ENCODE measurements at places on chromosomes 2 and 18.

DNA sequence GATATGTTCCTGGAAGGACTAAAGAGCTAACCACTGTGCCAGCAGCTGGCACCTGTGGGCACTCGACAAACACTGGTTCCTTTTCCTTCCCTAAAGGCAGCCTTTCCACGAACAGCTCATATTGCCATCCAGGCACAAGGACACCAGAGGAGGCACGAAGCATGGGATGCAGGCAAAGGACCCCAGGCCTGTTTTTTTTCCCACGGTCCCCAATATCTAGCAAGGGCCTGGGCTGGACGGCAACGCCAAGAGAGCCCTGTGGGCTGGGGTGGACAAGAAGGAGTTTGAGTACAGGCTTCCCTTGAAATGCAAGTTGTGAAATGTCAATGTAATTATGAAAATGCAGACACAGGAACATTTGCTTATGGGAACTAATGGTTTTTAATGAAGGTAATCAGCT, 135.9 kb downstream of the CYP26B1 start:
- DNase-seq: no peak

DNA sequence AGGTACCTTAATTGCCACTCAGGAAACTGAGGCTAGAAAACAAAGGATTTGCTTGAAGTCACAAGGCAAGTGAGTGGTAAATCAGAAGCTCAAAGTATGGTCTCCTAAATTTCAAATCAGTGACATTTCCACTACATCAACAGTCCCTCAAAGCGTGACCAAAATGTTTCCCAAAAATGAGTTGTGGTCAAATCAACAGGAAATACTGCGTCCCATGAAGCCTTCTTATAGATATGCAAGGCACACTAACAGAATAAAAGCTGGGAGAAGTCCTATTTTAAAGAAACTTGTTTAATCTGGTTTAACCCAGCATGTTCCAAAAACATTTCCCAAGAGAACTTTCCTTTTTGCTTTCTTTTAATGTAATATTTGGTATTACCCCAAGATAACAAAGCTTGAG, 249.4 kb downstream of the EXOC6B start:
- no peak for DNase-seq

- DNase-seq: no peak
Measured at GRCh38 chr2:11329776-11330175, 14.7 kb downstream of the ROCK2 start.

GRCh38 chr2:240596491-240596931, 10.0 kb downstream of the CAPN10 start:
- no peak for DNase-seq

GRCh38 chr18:48575658-48576456, 37.0 kb downstream of the CTIF start:
- no peak for DNase-seq

- no peak for DNase-seq
Measured at GRCh38 chr2:130877258-130877657, 40.5 kb downstream of the ARHGEF4 start.

GRCh38 chr2:200272320-200272719, 34.2 kb upstream of the SPATS2L start:
- DNase-seq: no peak

DNA sequence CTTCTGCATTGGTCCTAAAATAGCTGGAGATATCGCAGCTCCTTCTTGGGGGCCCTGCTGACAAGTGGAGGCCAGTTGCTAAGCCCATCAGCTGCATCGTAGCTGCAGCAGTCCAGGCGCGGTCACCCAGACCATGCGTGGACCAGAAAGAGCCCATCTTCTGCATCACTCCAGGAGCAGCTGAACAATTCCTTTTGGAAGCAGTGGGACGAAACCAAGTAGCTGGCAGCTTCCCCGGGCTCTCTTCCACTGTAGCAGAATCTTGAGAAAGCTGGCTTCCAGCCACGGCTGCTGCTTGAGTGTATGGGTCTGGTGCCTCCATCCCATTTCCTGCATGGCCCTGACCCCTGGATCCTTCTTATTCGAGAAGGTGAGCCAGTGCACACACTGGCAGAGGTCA, 22.2 kb upstream of the CAB39 start:
- no peak for DNase-seq

DNA sequence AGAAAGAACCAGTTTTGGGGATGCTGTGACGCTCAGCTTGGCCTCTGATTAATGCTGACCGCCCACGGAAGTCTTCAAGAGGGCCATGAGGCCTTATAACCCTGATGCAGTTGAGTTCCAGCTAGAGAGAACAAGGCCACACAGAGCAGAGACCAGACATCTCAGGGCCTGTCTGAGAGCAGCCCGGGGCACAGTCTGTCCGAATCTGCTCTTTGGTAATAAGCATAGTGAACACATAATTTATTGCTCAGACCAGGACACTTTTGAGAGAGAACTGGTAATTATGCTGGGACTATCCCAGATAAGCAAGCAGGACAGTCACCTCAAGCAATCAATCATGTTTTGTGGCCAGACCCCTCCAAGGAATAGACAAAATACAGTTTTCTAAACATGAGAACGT, 68.5 kb downstream of the STPG4 start:
- DNase-seq: no peak

DNA sequence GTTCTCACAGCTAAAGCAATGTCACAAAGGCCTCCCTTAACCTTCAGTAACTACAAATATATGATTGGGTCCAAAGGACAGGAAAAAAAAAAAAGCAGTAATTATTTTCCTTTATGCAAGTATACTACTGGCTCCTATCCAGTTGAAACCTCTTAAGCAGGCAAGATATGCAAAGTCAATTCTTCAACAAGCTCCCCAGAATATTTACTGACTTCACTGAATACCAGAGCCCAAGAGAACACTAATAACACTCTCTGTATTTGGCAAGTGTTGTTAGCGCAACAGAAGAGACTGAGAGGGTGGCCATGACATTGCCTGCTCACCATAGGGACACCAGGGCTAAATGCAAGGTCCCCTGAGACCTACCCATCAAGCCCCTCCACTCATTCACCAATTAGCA, 74.5 kb downstream of the AP1S3 start:
- no peak for DNase-seq

DNA sequence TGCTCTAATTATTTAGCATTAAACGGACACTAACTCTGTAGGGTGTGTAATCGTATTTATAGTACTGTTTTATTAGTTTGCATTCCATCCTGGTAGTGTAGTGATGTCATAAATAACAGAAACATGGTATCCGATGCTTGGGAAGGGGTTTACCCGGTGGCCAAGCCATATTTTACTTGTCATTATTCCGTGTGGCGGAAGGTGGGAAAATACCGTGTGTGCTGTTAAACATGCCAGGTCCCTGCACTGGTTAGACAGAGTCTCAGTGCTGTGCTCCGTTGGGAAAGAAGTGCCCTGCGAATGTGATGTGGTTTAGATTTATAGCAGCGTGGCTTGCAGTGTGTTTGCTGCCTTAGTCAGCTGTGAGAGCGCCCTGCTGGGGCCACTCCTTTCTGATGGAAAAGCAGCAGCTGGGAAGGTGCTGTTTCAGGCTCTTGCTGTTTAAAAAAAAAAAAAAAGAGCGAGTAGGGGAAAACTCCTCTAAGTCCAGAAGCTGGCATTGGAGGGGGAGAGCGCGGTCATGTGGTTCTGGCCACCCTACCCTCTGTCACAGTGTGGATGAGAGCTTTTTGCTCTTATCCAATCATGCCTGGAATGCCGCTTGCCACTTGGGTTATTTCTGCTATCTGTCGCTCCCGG, 211.0 kb downstream of the NEDD4L start:
- DNase-seq: no peak

DNA sequence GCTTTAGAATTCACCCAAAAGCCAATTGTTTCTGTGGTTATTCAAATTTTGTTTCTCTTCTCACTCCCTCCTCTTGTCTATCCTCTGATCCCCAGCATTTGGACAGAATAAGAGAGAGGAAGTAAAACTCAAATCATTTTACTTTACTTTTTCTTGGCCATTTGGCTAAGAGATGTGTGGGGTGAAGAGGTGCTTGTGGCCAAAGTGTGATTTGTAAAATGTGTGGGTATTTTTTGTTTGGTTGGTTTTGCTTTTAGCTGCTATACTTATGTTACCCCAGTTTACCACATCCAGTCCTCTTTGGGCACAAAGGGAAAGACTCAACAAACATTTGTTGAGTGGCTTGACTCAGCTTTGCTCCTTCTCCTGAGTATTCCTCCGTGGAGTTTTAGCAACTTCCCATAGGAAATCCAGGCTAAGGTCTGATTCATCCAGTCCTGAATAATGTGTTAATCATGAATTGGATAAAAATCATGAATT, 109.1 kb upstream of the CYP1B1 start:
- peak; percentile 77 for DNase-seq

Measured in GM06990 (cell line).